ENCODE measurements at places on chromosomes 4 and X.
A peak's percentile ranks its signal among the peaks of the same experiment; 100 is the strongest.

DNA sequence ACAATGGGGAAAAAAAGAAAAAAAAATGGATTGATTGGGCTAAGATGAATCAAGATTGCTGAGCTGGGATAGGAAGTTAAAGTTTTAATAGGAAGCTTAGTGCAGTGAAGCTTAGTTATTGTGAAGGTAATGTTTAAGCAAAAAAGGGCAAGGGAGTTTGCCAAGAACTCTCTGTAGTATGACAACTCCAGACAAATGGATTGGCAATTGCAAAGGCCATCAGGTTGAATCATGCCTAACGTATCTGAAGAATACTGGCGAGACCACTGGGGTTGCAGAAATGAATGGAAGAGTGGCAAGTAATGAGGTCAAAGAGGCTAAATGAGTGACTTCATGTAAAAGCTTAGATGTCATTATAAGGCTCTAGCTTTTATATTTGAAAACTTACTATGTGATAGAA, 1654.0 kb downstream of the PCDH7 start:
- DNase-seq, result no peak

GRCh38 chr4:930028-930551, 2.0 kb downstream of the GAK start:
- no peak for DNase-seq

- no peak for DNase-seq
Measured at GRCh38 chrX:107465932-107466620, 16.6 kb downstream of the FRMPD3 start.

DNA sequence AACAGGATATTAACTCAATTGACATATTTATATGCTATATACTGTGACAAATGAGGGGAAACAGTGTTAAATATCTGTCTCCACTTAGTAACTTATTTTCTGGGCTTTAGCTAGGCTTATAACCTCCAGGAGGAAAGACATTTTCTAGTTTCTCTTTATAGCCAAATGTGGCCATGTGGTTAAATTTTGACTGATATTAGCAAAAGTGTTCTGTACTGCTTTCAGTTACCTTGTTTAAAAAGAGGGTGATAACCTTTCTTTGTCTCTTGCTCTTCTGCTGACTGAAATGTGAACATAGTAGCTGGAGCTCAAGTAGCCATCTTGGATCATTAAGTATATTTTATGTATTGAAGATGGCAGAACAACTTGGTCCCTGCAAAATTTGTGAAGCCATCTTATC, 253.7 kb downstream of the PDHA2 start:
- no peak for DNase-seq

- no peak for DNase-seq
Measured at GRCh38 chr4:48112017-48112667, 21.9 kb downstream of the TXK start.

DNA sequence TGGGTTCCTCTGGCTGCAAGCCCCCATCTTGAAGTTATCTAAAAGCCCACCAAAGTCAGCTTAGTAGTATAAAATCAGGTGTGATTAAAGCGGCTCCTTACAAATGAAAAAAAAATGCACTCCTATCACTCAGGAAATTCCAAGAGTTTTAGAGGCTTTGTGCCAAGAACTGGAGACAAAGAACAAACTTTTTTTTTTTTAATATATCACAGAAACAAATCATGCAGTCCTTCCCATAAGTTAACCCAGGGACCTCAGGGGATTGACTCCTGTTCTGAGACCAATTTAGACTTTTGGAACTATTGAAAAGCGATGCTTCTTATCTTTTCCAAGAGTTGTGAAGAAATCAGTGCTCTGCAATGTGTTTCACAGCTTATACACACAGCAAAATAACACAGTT, 53.6 kb downstream of the HHIP start:
- DNase-seq, result no peak

DNA sequence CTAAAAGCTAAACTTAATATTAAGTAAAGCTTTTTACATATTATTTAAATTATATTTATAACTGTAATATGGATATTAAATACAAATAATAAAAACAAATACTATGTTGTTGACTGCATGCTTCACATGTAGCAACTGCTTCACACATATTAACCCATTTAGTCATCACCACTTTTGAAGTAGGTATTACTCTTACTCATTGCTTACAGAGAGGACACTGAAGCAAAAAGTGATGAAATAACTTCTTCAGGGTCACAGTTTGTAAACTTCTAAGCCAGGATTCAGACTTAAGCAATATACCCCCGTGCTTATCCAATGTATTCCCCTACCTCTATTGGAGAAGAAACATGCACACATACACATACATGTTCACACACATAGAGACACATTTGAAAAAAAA, 166.6 kb downstream of the DKK2 start:
- DNase-seq, result peak; percentile 60

GRCh38 chr4:143693856-143694255, 6.6 kb downstream of the FREM3 start:
- DNase-seq, result no peak

- DNase-seq, result no peak
Measured at GRCh38 chr4:73131281-73131680, 61.8 kb upstream of the COX18 start.

DNA sequence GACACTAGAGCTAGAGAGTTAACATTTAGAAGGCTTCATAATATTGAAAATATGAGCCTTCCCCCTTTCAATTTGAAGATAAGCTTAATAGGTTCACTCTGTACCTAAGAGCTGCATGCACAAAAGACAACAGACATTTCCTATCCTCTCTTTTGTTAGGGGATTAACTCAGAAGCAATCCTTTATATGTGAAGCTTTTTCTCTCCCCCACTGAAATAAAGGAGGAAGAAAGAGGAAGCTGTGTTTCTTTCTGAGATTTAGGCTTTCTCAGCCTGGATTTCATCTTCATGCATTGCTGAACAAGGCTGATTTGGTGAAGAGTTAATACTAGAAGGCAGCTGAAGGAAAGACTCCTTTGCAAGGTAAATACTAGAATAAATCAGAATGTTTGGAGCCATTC, 21.0 kb upstream of the CABS1 start:
- DNase-seq, result no peak

GRCh38 chr4:54082168-54082567, 17.8 kb upstream of the CHIC2 start:
- DNase-seq, result peak; percentile 86

DNA sequence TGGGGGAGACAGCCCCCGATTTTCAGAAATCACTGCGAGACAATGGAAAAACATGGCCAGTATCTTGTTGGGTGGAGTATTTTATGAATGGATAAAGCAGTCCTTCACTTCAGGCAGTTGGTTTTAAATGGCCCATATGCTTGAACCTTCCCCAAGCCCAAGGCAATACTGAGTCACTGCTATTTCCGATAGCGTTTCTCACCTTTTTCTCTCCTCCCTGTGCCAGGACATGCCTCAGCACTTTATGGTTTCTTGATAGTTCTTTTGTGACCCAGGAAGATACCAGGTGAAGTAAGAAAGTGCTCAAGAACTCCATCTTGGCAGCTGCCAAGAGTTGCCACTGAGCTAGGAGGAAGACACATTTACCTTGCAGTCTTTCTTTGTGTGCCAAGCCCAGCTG, 26.8 kb upstream of the ESX1 start:
- no peak for DNase-seq

DNA sequence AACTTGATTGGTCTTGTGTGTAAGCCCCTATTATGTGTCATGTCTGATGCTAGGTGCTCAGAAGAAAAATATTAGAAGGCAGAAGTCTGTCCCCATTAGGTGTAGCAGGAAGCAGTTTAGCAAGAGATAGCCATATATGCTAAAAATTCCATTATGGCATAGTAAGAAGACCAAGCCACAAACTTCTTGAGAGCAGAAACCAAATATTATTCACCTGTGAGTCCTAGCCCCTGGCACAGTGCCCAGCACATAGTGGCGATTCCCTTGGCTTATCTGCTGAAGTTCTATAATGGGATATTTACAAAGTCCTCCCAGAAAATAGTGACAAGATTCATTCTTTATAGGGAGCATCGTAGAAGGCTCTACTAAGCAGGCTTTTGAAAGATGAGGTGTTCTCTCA, 174.4 kb downstream of the RAB28 start:
- DNase-seq, result no peak

- DNase-seq, result no peak
Measured at GRCh38 chrX:147850875-147851274, 60.8 kb upstream of the FMR1 start.

DNA sequence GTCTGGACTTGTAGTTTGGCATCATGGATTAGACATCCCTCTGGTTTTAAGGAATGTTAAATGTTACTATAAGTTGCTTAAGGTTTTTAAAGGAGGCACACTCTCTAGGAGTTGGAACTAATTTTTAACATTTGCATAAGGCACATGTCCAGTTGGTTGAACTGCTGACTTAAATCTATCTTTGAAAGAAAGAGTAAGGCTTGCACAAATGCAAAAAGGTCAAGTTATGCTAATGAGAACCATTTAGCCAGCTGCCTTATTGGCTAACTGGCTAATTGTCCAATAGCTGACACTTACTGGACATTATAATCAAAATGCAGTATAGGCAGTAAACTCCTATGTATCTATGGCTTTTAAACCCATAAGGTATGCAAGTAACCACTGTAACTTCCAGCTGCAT, 206.1 kb upstream of the TTC29 start:
- no peak for DNase-seq

- peak; percentile 58 for DNase-seq
Measured at GRCh38 chr4:177596035-177596434, 153.8 kb upstream of the AGA start.

- no peak for DNase-seq
Measured at GRCh38 chrX:39677978-39678791, 419.6 kb downstream of the BCOR start.

DNA sequence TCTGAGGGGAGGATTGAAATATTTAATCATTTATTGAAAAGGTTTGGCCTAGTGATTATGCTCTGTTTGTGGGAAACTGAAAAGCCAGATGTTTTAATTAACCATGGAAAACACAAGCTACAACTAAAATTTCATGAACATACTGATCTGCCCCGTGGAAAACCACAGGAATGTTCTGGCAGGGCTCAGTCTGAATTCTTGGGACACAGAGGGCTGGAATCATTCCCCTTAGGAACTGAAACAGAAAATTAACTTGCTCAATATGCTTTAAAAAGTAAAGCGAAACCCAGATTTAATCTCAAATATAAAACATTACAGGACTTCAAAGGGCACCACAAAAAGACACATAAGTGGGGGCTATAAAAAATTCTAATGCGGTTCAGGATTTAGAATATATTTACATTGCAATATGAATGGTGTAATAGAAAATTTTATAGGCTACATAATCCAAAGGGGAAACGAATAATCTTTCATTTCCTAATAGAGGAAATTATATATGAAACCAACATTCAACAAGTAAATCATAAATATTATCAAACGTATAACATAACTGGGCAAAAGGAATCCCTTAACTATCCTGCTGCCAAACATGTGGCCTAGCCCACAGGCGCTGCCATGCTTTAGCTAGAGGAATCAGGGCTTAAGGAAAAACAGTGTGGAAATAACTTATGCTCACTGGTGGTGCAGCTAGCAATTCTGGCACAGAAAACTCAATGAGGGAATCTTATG, 70.9 kb downstream of the APBB2 start:
- DNase-seq, result no peak

- DNase-seq, result no peak
Measured at GRCh38 chr4:76246025-76246424, 5.5 kb upstream of the FAM47E start.

- DNase-seq, result no peak
Measured at GRCh38 chrX:73448379-73448778, 1.5 kb downstream of the CDX4 start.

DNA sequence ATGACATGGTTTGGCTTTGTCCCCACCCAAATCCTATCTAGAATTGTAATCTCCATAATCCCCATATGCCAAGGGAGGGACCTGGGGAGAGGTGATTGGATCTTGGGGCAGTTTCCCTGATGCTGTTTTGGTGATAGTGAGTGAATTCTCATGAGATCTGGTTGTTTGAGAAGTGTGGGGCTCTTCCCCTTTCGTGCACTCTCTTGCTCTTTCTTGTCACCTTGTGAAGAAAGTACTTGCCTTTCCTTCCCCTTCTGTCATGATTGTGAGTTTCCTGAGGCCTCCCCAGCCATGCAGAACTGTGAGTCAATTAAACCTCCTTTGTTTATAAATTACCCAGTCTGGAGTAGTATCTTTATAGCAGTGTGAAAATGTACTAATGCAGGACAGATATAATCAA, 36.4 kb upstream of the FREM3 start:
- DNase-seq, result no peak

GRCh38 chr4:80424225-80424581, 88.7 kb downstream of the CFAP299 start:
- DNase-seq, result no peak

DNA sequence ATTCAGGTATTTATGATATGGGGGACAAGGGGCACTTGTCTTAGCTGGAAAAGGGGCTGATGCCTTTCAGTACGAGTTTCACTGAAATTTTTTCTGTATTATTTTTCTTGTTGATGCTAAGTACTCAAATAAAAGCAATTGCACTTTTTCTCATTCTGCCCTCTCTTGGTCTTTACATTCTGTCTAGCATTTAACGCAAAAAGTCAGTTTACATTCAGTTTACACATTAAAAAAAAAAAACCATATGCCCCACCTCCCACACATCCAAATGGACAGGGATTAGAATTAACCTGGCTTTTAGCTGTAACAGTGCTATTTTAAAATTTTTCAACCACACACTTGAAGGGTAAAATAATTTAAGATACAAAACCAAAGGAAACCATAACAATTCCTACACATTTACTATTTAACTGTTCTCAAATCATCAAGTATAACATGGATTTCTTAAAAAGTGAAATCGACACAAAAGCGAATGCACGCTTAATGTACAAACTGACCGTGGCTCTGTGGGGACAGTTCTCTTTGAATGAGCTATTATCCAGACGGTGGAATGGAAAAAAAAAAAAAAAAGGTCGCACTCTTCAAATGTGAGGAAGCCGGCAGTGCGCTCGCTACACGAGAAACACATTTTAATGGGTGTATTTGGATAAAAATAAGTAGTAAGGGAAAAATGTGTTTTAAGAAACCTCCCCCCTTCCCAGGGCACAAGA, 1.4 kb downstream of the AMMECR1 start:
- DNase-seq, result no peak

- no peak for DNase-seq
Measured at GRCh38 chr4:178664621-178665020, 1222.4 kb upstream of the AGA start.

DNA sequence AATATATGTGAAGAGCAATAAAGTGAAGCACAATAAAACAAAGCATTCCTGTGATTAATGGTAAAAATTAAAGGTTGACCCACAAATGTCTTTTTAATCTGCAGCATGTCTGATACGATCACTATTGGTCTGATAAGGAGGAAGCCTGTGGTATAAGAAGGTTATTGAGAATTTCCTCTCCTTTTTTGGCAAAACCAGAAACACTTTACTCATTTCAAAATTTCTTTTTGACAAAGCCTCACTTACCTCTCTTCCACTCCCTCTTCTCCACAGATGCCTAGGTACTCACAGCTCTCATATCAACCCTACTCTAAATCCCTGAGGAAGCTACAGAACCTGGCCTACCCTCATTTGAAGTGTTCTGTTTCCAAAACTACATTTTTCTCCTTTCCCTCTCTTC, 56.1 kb downstream of the TSPAN5 start:
- no peak for DNase-seq

DNA sequence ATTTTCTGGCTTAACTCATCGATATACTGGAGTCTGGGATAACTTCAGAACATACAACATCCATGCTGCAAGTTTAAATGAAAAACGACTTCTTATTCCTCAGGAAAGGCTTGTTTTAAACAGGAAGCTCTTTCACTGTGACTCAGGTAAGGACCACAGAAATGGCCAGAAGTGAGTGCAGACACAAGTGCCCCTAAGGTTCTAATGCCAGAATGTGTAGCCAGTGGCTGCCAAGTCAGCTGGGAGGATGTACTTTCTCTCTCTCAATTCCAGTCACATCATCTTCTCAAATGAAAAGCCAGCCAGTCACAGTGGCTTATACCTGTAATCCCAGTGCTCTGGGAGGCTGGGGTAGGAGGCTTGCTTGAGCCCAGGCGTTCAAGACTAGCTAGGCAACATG, 144.6 kb downstream of the SH3KBP1 start:
- no peak for DNase-seq
